ENCODE measurements at places on chromosomes 11 and 22.
A peak's percentile ranks its signal among the peaks of the same experiment; 100 is the strongest.

DNA sequence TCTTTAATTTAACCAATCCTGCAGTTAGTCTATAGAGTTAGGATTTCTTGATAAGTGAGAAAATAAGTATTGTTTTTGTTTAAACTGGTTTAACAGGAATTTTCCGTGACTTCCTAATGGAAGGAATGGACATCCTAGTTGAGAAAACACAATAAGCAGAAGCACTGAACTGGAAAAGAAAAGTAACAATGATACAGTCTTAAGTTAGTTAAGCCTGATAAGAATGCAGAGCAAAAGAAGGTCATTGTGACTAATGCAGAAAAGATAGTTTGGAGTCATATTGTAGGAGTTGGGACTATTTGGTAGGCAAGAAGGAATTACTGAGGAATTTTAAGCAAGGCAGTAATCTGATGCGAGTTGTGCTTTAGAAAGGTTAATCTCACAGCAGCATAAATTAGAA, 11.7 kb downstream of the RNF141 start:
- DNase-seq, result no peak

DNA sequence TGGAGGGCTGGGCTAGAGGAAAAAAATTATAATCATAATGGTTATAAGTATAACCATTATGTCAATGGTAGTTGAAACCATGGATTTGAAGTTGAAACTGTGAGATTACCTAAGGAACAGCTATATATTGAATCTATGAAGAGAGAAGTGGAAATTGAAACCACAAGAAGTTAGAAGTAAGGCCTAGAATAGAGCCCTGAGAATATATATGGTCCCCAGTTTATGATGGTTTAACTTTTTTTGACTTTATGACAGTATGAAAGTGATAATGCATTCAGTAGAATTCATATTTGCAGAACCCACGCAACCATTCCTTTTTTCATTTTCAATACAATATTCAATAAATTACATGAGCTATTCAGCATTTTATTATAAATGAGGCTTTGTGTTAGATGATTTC, 15.0 kb downstream of the AASDHPPT start:
- DNase-seq, result no peak

DNA sequence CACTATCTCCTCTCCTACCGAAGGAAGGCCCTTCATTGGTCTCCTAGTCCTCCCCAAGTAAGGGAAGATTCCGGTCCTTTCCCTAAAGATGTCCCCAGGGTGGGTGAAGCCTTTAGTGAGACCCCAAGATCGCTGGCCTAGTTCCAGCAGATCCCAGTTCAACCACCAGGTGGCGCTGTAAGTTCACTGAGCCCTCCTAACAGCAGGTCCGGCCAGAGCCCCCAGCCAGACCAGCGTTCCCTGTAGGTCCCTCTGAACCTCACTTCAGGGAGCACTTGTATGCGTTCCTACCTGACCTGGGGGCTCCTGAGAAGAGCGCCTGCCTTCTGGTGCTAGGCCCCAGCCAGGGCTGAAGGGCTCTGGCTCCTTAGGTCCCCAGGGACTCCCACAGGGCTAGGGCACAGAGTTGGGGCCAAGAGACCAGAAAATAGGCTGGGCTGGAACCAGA, 38.1 kb downstream of the LMO1 start:
- DNase-seq, result peak; percentile 51

DNA sequence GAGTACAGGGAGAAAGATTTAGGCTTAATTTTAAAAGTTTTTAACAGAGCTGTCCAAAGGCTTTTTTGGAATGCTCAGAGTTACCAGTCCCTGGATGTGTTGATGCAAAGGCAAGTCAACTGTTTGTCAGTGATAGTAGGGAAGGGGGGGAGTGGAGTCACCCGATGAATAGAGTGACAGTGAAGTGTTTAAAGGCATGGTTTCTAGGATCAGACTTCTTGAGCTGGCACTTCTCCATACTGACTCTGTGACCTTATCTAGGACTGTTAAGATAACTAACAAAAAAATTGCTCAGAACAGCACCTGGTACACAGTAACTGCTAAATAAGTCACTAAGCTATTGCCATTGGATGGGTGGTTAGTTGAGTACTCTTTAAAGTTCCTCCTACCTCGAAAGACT, 11.3 kb upstream of the RAG2 start:
- DNase-seq, result no peak

DNA sequence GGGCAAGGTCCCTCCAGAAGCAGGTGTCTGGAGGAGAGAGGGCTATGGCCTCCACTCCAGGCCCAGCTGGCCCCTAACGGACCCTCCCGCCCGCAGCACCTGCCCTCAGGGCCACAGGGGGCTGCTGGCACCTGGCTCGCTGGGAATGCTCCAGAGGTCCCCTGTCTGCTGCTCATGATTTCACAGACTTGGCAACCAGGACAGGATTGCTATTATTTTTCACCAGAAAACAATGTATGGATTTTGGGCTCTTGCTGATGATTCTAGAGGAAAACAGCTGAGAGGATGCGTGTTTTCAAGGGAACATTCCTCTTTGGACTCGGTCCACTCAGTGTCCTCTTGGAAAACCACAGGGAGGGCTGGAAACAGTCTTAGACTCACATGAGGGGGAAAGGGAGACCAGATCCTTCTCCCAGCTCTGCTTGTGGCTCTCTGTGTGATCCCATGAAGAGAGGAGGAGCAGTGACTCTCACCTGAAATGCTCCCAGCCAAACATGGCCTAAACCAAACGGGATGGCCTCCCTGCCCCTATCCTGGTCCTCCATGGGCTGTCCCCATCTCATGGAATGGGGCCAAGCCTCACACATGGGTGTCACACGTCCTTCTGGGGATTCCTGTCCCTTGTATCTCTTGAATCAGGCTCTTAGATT, 15.8 kb downstream of the MYEOV start:
- no peak for DNase-seq

DNA sequence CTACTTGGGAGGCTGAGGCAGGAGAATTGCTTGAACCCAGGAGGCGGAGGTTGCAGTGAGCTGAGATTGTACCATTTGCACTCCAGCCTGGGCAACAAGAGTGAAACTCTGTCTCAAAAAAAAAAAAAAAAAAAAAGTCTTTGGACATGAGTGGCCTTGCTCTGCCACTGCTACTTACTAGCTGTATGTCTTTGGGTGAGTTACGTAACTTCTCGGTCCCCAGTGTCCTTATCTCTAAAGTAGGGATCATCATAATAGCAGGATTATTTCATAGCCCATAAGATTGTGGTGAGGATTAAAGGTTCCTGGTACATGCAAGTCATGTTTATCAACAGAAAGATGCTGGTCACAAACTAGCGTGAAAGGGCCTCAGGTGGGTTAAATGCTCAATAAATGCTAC, 53.9 kb upstream of the HEPHL1 start:
- no peak for DNase-seq

Measured in stimulated activated CD8-positive, alpha-beta memory T cell treated with anti-CD3 and anti-CD28 coated beads, Interleukin-7, amount 100 ng/mL, for 48 hours (primary cell).